ENCODE measurements at places on chromosomes 5 and 9.

DNA sequence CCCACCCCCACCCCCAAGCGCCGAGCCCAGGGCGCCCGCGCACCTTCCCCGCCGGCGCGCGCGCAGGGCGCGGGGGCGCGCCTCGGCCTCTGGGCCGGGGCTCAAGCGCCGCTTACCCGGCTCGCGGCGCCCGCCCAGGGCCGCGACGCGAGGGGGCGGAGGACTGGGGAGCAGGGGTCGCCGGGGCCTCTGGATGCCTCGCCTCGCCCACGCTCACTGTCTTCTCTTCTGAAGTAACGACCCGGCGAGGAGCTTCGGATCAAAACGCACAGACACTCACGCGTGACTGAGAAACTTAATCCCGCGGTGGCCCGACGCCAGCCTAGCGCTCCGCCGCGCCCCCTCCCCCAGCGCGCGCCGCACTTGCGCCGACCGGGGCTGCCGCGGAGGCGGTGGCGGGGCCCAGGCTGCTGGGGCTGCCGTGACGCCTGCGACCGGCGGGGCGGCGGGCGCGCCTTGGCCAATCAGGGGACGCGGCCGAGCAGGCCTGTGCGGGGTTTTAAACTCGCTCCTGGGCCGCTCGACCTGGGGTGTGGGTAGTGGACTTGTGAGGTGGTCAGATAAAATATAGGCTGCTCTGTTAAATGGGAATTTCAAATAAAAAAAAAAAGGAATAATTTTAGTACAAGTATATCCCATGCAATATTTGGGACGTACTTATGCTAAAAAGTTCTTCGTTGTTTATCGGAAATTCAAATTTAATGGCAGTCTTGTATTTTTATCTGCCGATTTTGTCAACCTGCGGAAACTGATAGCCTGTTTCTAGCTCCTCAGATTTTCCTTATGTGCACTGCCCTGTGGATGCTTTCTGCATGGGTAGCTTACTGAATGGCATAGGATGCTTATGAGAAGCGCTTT, at the start of gene MPDZ:
Gene MPDZ, minus strand, starts transcription at position 409 of the 858 bp plus-strand sequence. CDS start 29,377 bp downstream, outside the sequence.
- no peak for DNase-seq

- peak; percentile 4 for DNase-seq
Observed at GRCh38 chr5:150624334-150625163, 15.9 kb upstream of the SYNPO start.

- DNase-seq, result peak; percentile 20
Observed at GRCh38 chr5:159098603-159099436, 896 bp downstream of the EBF1 start.

- DNase-seq, result no peak
Observed at GRCh38 chr5:132952829-132953228, 10.6 kb downstream of the AFF4 start.

GRCh38 chr5:81534441-81534840, 140.5 kb upstream of the ACOT12 start:
- DNase-seq, result no peak

DNA sequence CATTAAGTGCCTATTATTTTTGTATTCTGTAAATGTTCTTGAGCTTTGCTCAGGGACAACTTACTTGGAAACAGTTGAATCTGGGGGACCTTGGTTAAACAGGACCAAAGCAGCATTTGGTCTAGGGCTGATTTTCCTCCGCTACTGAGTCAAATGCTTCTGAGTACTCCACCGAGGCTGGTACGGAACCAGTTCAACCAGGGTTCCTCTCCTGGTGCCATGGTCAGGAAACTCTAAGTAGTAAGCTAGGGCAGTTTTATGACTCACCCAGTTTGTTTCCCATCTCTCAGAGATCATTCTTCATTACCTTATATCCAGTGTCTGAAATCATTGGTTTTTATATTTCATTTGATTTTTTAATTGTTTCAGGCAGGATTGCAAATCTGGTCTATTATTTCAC, 111.9 kb upstream of the TNFAIP8 start:
- no peak for DNase-seq

GRCh38 chr5:62509806-62510205, 68.8 kb upstream of the LRRC70 start:
- no peak for DNase-seq
